ENCODE measurements at places on chromosomes 5 and 9.

DNA sequence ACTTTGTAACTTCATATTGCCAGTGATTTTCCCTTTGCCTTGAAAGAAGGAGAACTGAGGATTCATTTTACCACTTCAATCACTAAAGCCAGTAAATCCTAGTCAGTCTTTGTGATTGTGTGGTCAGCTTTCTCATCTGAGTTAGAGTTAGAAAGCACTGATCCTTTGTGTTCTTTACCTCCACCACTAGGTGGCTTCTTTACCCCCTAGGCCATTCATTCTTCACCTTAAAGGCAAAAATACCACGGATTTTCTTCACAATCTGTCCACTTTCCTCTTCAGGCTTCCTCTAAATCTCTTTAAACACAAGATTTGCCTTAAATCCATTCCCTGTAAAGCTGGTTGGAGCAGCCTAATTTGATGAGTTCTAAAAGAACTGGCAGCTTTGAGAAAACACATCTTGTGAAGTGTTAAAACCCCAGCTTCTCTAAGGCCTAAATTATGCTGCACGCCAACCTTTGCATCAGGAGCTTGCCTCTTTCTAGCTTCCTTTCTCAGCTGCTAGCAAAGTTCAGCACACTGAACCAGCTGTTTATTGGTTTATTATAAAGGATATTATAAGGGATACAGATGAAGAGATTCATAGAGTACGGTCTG, 20.4 kb downstream of the BDP1 start:
- DNase-seq, result no peak

DNA sequence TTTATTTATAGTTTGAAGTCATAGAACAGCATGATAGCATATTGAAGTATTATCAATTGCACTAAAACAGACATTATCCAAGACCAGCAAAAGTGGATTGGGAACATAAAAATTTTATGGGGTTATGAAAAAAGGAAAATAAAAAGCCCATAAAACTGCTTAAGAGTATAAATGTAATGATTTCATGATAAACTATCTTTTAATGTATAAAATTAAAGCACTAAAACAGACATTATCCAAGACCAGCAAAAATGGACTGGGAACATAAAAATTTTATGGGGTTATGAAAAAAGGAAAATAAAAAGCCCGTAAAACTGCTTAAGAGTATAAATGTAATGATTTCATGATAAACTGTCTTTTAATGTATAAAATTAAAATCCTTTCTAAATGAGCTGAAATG, 119.0 kb upstream of the DAPK1 start:
- DNase-seq, result no peak

- DNase-seq, result no peak
Measured at GRCh38 chr5:16489322-16489791, 23.8 kb upstream of the ZNF622 start.

- DNase-seq, result no peak
Measured at GRCh38 chr9:99401680-99402504, 179.8 kb downstream of the SEC61B start.
